ENCODE measurements at places on chromosomes 12 and 14. TPM values are rescaled to one million over a fixed set of nuclear protein-coding genes. Genes with fewer than 3 reads are reported as not detected.

DNAJC22 gene
- total RNA-seq: 0.16 TPM

LBHD2 gene
- not detected for total RNA-seq

FAM181A gene
- total RNA-seq: not detected

RPL6 gene
- total RNA-seq: 532 TPM

MUCL1 gene
- total RNA-seq: not detected

CCDC92 gene
- 54.0 TPM for total RNA-seq

LGR5 gene
- total RNA-seq: not detected

PIWIL1 gene
- total RNA-seq: not detected

PLCZ1 gene
- not detected for total RNA-seq

ARMH4 gene
- total RNA-seq: 6.2 TPM

GALNT16 gene
- 101 TPM for total RNA-seq

Measured in Right ventricle myocardium superior (tissue), 1 donor.